ENCODE measurements at places on chromosomes 6 and 20.

DNA sequence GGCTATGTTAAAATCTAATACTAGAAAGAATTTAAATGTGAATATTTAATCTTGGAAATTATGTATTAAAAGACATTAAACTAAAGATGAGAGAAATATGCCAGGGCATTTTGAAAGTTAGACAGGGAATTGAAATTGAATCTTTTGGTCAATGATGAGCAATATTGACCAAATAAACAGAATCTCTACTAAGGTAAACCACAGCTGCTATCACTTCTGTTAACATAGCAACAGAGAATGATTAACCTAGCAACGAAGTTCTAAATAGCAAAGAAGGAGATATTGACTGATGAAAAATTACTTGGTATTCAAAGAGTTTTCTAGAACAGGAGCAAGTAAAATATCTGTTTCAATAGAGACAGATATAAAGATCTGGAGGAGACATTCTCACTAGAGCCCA, 45.2 kb upstream of the RSPO3 start:
- DNase-seq: no peak

GRCh38 chr6:116456106-116456505, 5.1 kb upstream of the CALHM6 start:
- no peak for DNase-seq

DNA sequence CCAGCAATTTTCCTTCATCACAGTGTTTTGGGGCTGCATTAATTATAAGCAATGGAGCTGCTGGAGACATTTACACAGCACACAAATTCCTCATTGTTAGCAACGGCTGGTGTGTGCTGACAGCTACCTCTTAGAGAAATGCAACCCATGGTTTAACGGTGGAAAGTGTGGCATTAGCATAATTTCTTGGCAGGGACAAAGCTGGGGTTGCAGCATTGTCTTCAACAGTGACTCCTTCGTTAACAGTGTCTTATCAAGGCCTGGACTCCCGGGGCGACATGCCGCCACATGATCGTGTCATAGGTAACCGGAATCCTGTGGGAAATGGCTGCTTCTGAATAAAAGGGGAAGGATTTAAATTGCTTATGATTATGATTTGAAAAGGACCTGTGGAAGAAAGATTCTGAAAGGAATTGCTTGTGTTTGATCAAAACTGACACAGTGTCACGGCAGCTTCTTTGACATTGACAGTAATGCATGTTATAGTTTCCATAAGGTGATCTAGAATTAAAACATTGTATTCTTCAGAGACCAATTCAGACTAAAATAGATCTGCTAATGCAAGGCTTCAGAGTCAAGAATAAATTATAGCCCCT, 128.0 kb downstream of the UST start:
- DNase-seq: no peak

DNA sequence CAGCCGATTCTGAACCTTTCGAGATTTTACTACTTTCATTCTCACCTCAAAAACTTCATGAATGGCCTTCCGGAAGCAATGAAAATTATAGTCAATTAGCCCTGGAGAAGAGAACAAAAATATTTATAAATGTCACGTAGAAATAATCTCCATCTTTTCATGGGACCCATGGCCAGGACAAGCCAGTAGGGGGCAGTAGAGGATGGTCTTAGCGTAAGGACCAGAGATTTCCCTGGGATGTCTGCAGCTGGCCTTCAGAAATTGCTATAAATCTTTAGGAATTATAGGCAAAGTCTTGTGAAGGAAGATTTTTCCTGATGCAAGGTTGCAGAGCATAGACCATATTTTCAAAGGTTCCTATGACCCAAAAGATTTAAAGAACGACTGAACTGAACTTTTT, 15.6 kb upstream of the UBE2J1 start:
- peak; percentile 75 for DNase-seq

DNA sequence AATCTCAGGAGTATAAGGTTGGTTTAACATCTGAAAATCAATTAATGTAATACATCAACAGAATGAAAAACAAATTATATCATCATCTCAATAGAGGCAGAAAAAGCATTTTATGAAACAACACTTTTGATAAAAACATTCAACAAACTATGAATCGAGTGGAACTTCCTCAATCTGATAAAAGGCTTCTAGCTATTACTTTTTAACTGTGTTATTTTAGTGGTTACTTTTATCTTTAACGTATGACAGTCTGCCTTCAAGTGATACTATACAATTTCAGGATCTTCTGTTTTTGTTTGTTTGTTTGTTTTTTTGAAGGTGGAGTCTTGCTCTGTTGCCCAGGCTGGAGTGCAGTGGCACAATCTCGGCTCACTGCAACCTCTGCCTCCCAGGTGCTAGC, 73.7 kb downstream of the ZFAND3 start:
- no peak for DNase-seq

GRCh38 chr6:87401832-87402231, 5.9 kb upstream of the CFAP206 start:
- no peak for DNase-seq

DNA sequence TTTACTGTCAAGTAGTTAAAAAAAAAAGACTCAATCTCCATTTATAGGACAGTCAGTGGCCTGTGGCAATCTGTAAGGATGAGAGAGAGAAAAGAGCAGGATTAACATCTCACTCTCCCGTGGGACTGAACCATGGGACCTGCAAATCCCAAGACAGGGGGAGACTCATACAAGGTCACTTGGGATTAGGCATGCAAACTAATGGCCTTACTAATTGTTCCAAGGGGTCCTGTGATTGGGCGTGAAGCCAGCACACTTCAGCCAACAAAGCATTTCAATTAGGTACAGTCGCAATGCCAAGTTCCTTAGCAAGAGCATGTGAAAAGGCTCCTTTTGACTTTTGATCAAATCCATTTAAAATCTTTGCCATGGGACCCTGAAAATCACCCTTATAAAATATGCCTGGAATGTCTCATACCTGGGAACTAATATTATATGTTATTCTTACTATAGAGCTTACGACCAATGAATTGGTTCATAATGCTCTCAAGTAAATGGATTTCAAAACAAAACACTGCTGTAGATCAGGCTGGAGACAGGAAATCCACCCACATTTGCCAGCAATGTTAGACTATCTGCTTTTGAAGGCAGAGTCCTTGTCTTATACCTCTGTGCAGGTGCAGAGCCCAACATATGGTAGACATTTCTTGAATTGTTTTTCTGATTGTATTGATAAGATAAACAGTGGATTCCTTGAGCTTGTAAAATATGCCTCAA, 412.5 kb downstream of the GJA1 start:
- no peak for DNase-seq

DNA sequence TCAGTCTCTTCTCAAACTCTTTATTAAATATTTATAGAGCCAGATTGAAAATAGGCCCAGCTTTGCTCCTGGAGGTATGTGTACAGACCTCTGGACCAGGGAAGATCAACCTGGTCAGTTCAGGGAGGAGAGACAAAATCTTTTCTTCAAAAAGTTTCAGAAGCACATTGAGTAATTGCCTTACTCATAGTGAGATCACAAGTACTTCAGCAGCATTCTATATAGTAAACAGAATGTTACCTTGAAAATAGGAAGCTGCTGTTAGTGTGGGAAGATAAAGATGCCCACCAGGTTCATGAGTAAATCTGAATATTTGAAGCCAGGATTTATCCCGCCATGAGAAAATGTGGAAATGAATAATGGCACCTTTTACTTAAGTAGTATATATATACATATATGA, 665.9 kb upstream of the CITED2 start:
- no peak for DNase-seq

- DNase-seq: no peak
These were observed 1.2 kb downstream of the SERPINB6 start for GRCh38 chr6:2970034-2970685.

GRCh38 chr6:56595490-56596122, 47.1 kb downstream of the DST start:
- peak; percentile 54 for DNase-seq

GRCh38 chr6:117591405-117591804, 10.9 kb downstream of the GOPC start:
- no peak for DNase-seq

DNA sequence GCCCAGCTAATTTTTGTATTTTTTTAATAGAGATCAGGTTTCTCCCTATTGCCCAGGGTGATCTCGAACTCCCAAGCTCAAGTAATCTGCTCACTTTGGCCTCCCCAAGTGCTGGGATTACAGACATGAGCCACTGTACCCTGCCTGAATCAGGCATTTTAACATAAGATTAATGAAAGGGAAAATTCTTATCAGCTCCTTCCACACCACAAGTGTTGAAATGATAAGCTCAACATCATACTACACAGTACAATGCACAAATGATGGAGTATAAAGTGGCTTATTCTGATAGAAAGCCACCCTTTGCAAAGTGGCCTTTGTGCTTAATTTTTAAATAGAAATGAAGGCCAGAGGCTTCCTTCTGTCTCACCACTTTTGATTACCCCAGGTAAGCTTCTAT, 71.3 kb upstream of the MCHR2 start:
- no peak for DNase-seq

DNA sequence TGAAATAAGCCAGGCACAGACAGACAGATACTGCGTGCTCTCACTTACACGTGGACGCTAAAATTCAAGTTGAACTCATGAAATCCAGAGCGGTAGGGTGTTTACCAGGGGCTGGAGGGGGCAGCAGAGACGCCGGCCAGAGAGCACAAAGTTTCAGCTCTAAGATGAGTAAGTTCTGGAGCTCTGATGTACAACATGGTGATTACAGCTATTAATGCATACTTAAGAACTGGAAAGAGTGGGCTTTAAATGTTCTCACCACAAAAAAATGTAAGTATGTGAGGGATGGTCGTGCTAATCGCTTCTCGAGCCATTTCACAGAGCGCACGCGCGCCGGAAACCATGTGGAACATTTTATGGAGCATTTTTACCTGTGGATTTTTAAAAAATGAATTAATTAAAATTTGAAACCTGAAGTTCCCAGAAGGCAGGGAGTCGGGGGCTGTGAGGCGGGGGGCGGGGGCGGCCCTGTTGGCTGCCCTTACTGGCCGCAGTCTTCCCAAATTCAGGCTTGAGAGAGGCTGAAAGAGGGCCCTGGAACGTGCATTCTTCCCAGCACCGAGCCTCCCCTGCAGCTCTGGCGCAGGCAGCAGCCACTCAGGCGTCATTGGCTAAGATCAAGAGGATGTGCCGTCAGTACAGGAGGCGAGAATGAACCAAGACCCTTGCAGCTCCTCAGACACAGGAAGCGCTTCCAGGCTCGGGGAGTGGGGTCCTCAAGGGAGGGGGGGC, 8.5 kb upstream of the SLCO4A1 start:
- DNase-seq: no peak

GRCh38 chr6:18263418-18264218, 712 bp downstream of the DEK start:
- peak; percentile 41 for DNase-seq

DNA sequence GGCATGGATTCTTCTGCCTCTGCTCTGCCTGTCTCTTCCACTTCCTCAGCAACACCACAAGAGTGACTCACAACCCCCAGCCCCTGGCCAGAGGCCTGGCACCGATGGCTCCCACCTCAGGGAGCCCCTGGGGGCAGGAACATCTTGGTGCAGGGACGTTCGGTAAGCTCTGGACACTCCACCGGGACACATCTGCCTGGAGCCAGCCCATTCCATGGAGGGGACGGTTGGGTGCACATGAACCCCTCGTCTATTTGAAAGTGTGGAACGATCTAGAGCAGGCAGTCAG, 246.5 kb downstream of the ERMARD start:
- no peak for DNase-seq

GRCh38 chr20:1934156-1934555, 38.9 kb downstream of the SIRPA start:
- no peak for DNase-seq

DNA sequence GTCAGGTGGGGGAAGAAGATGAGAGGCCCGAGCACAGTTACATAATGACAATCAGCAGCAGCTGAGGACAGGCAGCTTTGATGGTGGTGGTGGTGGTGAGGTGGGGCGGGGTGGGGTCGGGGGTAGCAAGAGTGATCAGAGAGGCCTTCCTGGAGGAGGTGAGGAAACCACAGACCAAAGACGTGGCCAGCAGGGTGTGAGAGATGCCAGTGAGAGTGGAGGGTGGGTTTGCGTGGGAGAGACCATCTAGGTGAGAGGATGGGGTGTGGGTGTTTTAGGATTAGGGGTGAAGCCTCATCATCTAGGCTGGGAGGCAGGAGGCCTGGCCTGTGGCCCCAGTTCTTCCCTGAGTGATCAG, 76.0 kb upstream of the TOX2 start:
- no peak for DNase-seq

DNA sequence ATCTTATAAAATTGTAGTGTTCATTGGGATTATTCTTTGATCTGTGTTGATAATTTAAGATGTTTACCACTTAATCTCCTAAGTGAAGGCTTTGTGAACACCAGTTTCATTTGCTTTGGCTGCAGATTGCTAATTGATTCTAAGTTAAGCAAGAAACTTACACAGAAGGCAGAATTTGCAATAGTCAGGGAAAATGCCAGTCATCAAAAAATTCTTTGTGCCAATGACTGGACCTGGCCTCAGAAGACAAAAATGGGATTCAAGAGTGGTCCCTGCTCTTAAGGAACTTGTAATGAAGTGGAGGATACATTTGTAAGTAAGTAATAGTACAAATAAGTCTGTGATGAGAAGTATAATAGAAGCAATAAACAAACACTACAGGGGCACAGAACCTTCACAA, 63.3 kb upstream of the EXOC2 start:
- no peak for DNase-seq

GRCh38 chr6:11113038-11113437, 1.5 kb upstream of the ERVFRD-1 start:
- DNase-seq: no peak

GRCh38 chr20:41004531-41005360, 23.9 kb upstream of the TOP1 start:
- peak; percentile 33 for DNase-seq

GRCh38 chr6:124659427-124659826, 302.8 kb upstream of the RNF217 start:
- DNase-seq: no peak

GRCh38 chr6:1612299-1612973, 2.7 kb downstream of the FOXC1 start:
- no peak for DNase-seq

DNA sequence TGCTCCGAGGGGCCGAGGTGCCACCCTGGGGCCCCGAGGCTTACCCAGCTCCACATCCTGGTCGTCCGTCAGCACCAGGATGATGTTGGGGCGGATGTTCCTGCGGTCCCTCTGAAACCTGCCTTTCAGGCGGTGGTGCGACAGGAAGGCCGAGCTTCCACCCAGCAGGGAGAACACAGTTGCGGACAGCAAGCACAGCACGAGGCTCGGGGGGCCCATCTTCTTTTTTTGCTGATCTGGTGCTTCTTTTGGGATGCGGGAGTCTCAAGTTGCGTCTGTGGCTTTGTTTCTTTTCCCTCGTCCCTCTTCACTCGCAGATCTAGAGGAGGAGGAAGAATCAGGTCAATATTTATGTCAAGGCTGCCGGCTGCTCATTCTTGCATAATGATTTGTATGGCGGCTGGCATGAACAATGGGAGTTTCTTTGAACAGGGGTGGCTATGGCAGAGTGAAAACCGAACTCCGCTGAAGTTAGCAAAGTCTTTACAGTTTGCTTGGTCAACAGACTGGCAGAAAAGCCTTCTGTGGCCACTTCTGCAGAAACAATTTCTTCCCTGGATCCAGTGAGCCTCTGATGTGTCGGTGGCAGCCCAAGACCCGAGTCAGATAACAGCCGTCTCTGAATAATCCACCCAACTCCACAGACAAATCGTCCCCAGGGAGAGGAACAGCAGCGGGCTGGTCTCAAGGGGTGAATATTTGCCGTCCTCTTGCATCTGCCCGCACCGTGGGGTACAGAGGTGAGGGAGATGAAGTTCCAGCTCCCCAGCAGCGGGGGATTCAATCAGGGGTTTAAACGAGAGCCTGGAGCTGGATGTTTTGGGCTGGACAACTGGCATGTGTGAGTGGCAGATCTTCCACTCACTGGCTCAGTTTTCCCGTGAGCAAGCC, 27.9 kb downstream of the SULF2 start:
- DNase-seq: no peak

Data from stimulated activated CD4-positive, alpha-beta T cell treated with anti-CD3 and anti-CD28 coated beads, Interleukin-2, amount 100 ng/mL, for 24 hours (primary cell).